Spinal cord (tissue), 10 donors: ENCODE measurements at places on chromosomes 5 and 9. TPM values are rescaled to one million over a fixed set of nuclear protein-coding genes. Genes with fewer than 3 reads are reported as not detected.

- DNase-seq = no peak
Observed at GRCh38 chr9:14315875-14316601, 2.1 kb upstream of the NFIB start.

DNA sequence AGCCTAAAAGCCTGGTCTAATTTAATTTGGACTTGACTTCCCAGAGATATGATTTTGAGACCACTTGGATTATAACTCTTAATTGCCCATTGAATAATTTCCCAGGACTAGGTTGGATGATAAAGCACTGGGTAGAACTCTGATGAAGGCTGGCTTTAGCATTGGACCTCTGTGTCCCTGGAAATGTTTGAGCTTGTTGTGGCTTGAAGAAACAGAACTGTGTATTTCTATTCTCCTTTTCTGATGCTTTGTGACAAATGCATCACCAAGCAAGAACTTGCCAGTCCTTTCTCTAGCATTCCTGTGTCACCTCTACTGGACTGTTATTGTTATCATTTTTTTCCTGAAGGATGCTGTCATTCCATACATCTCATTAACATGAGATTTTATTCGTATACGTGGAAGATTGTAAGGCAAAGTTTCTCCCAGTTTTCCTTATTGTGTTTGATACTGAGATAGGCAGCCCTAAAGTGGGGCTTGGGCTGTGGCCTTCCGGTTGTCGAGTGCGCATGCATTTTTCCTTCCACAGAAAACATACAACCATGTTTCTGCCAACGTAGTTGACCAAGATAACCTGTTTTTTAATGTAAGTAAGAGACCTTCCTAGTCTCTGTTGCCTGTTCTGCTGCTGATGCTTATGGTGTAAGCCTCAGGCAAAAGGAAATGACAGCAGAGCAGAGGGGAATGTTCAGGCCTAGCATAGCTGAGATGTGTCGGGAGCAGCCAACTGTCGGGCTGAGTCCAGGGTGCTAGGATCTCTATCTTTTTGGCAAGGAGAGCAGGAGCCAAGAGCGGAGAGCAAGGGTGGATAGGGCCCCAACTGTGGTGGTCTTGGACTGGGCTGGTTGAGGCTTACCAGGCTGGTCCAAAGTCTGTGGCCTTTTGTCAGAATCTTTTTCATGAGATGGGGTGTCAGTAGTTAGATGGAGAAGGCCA, 2.3 kb downstream of the NTRK2 start:
- DNase-seq = peak; percentile 66

GRCh38 chr5:160539431-160539830, 117.8 kb downstream of the PTTG1 start:
- no peak for DNase-seq

DNA sequence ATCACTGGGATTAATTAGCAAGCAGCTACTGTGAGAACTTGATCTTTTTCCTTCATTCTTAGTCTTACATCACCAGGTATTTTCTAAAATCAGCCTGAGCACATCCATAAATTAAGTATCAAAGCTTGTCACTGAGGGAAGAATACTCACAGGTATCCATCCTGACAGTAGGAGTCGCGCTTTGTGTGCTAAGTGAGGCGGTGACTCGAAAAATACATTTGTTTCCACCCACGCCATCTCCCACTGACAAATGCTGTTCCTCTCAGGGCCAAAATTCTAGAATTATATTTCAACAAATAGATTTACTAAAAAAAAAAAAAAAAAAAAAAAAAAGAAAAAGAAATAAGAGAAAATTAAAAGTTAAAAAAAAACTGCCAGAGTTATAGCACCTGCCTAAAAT, 34.1 kb upstream of the GABRB2 start:
- DNase-seq = no peak

DNA sequence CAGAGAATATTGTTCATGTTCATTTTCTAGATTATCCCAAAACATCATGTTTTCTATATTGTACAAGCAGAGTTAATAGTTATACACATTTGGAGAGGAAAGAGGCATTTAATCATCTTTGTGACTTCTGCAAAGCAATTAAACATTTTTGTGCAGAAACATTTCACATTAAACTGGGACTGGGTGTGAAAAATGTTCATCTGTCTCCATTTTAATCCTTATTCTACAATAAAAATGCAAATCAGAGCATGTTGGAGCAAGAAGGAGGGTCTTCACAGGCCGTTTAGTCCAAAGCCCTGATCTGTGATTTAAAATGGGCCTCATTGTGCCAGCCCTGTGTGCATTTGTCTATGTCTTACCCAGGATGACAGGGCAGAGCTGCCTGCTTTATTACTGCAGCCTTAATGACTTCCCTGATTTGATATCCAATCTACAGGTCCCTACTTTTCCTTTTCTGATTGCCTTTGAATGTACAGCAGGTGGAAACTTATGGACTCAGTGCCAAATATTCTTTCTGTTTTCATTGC, 183.5 kb downstream of the CAVIN4 start:
- no peak for DNase-seq

GRCh38 chr5:56050551-56051255, 55.9 kb upstream of the IL6ST start:
- no peak for DNase-seq

DNA sequence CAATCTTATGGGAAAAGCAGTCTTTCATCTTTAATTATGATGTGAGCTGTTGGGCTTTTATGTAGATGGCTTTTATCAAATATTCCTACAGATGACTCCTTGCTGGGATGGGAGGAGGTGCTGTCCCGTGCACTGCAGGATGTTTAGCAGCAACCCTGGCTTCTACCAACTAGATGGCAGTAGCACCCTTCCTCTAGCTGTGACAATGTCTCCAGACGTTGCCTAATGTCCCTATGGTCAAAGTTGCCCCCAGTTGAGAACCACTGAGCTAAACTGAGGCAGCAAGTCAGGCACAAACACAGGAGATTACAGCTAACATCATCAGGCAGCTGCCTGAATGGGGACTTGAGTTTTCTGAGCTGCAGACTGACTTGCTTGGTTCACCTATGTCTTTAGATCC, 401.9 kb upstream of the PDE4D start:
- peak; percentile 7 for DNase-seq

DNA sequence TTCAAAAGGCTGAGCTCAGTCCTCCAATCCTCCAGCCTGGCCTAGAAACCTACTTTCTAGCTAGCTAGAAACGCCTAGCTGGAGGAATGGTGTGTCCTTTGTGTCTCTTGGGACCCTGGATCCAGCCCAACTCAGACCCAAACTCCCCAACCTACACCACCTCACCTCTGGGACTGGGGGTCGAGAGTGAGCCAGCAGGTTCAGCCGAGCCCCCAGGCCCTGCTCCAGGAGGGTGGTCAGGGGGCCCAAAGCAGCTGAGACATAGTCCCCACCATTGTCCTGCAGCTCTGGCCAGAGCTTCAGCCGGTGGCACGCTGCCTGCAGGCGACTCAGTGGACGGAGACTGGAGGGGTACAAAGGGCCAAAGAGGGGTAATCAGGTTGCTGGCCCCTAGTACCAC, 6.2 kb downstream of the NOL6 start:
- no peak for DNase-seq

DNA sequence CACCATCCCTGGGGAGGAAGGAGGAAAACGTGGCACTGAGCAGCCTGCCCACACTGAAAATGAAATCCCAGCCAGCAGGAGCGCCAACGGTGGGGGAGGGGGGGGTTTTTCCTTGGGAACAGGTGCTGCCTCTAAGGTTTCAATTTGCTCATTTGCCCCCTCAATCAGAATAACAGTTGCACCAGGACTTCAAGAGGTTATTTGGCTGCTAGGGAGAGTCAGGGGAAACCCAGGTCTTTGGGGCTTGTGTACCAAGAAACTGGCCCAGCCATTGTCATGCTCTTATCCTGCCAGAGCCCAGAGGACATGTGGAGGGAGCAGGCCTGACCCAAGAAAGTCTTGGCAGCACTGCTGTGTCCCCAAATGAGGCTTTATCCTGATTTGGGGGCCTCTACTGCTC, 66.5 kb downstream of the NDFIP1 start:
- no peak for DNase-seq

Gene PCDHAC1
- 14.2 TPM for total RNA-seq

Gene GTF2H2
- total RNA-seq = 61.9 TPM

Gene EMB
- 8.7 TPM for total RNA-seq

Gene CCL28
- total RNA-seq = 6.1 TPM

Gene BBLN
- total RNA-seq = 144 TPM
